ENCODE measurements at places on chromosomes 1 and 21. TPM values are rescaled to one million over a fixed set of nuclear protein-coding genes. Genes with fewer than 3 reads are reported as not detected.

DNA sequence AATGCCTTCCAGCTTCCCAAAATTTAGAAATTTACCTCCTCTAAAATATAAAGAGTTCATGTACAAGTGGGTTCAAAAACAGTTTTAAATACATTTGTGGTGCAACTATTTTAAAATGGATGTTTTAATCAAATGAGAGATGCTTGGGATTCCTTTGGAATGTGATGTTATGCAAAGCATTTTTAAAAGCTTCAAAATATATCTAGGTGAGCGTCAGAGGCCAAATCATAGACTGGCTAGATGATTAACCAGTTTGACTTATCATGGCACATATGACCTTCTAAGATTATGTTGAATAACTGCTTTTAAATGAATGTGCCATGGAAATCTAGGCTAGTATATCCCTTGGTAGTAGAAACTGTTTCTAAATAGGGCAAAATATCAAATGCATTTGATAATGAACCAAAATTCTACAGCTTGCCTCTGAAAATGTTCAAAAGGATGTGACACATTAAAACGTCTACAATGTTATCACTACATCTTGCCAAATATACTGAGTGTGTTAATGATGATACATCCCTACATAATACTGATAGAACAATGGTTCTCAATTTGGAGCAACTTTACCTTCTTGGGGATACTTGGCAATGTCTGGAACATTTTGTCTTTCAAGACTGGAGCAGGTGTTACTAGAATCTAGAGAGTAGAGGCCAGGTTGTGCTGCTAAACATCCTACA, 650.9 kb upstream of the ADGRL2 start:
- DNase-seq = no peak

GRCh38 chr1:203046984-203047630, 20.8 kb downstream of the PPFIA4 start:
- no peak for DNase-seq

DNA sequence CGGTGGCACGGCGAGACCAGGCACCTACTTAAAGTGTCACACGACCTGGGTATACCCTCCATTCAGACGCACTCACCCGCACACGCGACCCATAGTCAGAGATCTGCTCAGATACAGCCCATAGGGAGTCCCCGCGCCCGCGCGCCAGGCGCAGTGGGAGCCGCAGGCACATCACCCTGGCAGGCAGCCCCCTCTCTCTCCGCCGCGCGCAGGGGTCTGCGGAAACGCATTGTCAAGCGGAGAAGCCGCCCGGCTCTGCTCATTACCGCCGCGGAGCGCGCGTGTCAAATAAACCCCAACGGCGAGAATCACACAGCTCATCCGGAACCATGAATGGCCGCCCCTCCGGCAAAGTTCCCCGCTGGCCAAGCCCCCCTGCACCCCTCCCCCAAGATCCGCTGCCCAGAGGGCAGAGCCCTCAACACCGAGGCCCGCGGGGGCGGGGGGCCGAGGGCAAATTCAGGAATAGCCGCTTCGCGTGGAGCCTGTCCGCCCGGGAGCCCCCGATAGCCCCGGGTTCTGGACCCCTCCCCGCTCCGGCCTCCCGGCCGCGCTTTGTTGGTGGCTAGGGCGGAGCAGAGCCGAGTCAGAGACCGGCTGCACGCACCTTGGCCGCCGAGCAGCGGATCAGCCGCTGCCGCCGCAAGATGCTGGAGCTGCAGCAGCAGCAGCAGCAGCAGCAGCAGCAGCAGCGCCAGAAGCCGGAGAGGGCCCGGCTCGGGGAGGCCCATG, 522 bp downstream of the LRP8 start:
- peak; percentile 35 for DNase-seq

DNA sequence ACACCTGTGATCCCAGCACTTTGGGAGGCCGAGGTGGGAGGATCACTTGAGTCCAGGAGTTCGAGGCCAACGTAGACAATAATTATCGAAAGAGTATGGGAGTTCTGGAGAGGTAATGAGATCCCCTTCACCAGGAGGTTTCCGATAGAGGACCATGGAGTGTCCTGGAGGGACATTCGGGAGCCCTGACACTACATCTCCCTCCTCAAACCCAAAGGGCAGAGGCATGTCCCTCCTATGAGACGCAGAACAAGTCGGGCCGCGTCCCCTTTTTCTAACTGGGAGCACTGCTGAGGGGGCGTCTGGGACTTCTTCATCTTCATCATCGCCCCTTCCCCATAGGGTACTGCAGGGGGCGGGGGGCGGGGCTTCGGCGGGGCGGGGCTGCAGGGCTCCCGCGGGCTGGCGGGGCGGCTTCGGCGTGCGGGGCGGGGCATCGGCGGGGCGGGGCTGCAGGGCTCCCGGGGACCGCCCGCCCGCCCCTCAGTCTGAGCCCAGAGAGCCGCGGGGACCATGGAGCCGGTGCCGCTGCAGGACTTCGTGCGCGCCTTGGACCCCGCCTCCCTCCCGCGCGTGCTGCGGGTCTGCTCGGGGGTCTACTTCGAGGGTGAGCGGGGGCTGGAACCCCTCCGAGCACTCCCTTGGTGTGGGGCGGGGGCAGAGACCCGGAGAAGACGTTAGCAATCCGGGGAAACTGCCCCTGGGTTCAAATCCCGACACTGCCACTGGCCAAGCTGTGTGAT, at the start of gene THEMIS2:
Gene THEMIS2, plus strand, starts transcription at position 486 of the 743 bp plus-strand sequence. Its CDS starts 28 bp downstream, at position 514.
- peak; percentile 48 for DNase-seq

DNA sequence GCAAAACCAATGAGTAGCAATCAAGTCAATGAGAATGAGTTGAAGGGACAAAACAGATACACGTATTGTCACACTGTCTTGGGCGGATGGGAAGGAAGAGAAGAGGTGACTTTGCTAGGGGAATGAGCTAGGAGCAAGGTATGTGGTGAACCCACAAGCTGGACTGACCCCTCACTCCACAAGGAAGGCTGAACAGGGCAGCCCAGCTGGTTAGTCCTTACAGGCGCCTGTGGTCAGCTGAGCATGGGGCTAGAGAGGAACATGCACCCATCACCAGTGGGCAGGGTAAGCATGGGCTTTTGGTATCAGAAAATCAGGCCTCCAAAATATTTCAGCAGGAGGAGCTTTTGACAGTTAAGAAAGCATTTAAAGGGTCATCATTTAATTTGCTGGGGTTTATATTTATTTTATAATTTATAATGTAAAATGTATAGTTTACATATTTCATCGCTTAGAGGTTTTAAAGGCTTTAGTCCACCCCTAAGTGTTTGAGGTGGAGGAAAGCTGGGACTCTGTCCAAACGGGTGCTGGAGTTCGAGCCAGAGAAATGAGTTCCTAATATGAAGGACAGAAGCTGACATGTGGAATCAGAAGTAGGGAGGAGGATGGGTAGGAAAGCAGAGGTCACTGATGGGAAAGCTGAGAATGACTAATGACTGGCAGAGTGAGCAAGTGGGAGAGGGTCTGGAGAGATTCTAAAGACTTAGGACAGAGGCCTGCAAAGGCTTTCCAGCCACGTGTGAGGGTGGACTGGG, 22.0 kb upstream of the ACBD6 start:
- DNase-seq = no peak

DNA sequence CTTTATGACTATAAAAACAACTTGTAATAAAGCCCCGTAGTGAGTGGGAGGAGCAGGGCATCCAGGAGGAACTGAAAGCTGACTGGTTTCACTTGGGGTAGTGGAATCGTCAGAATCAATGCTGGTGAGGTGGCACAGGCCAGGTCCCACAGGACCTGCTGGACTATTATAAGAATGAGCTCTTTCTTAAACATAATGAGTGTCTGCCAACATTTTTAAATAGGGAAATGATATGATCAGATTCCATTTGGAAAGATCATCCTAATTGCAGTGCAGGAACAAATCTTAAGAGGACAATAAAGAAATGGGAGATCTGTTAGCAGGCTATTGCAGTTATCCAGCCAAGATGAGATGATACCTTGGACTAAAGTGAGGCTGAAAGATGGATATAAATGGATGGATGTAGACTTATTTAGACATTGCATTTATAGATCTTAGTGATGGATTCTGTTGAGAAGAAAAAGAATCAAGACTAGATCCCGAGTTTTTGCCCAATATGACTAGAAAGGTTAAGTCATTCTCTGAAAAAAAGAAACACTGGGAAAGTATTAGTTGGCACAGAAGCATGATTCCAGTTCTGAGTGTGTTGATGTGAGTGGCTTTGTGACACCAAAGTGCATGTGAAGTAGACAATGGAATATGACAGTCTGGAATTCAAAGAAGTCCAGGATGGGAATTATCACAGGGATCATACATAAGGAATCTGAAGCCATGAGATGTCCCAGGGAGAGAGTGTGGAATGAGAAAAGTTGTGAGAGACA, 153.3 kb upstream of the SGIP1 start:
- DNase-seq = no peak

- DNase-seq = no peak
Measured at GRCh38 chr1:185322636-185323035, 5.6 kb upstream of the IVNS1ABP start.

DNA sequence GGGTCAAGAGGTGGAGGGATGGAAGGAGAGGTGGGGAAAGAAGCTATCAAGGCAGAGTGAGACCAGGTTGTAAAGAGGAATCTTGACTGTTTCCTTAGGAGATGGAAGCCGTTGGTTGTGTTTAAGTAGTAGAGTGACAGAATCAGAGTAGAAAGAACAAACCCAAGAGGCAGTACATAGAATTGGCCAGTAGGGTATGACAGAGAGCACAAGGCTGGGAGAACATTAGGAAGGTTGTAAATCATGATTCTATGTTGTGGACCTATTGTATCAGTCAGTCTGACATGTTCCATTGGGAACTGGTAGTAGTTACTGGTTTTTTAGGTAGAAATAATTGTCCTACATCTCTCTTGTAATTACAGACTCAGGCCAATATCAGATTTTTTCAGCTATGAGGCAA, 486.9 kb upstream of the USP24 start:
- no peak for DNase-seq

SYT2 gene
- 2.3 TPM for polyA plus RNA-seq

GRCh38 chr1:167412072-167412471, 106.3 kb downstream of the CD247 start:
- DNase-seq = no peak

- DNase-seq = no peak
Measured at GRCh38 chr21:37384416-37384815, 17.8 kb downstream of the DYRK1A start.

- no peak for DNase-seq
Measured at GRCh38 chr1:152870831-152871730, 7.0 kb upstream of the SMCP start.

DNA sequence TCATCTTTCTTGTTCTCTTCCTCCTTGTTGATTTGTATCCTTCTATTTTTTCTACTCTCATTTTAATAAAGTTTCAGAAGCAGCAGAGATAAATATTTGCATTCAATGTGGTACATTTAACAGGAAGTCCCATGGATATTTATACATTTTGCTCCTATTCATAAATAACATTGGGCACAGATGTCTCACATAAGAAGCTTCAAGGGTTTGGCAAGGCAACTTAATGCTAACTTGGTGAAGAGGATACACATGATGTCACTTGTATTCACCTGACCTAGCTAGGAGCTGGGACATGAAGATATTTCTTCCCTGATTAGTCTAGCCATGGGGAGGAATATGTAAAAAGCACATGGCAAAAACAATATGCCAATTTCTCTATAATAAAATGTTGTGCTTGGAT, 65.1 kb upstream of the DUSP10 start:
- DNase-seq = no peak

RRP1B gene
- polyA plus RNA-seq = 28.5 TPM

S100A7A gene
- not detected for polyA plus RNA-seq

Data from left lung (tissue), 14 donors.